ENCODE measurements at places on chromosomes 6 and 20.
A peak's percentile ranks its signal among the peaks of the same experiment; 100 is the strongest.

GRCh38 chr6:166032366-166033200, 135.1 kb downstream of the TBXT start:
- no peak for DNase-seq

DNA sequence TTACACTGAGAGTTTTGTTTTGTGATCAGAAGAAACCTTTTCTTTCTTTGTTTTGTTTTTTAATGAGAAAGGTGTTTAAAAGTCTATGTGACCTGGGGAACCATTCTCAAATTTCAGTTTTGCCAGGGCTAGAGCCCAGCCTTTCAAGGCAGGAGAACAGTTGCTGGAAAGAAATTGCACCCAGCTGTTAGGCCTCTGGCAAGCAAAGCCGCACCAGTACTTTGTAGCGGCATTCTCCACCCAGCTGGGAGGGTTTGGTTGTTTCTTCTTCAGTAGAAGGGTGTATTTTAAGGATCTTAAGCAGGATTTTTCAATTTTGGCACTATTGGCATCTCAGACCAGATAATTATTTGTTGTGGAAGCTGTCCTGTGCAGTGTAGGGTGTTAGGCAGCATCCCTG, 16.6 kb upstream of the MAPK13 start:
- no peak for DNase-seq

DNA sequence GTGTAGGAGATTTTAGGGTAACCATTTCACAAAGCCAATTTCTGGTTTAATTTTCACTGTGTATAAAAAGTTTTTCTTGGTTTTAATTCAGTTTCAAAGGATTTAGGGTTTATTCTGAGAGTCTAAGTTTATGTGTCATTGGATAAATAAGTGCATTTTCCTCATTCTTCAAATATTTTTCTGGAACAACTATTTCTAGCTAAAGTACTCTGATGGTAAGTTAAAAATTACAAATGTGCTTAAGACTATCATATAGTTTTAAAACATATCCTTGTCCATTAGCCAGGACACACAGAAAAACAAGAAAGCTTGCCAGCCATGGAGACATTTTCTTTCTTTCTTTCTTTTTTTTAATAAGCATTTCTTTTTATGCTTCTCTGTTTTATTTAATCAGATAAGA, 333.0 kb downstream of the RFPL4B start:
- DNase-seq = no peak

- no peak for DNase-seq
These were observed 139.7 kb upstream of the RPS6KA2 start for GRCh38 chr6:166766769-166767168.

- DNase-seq = no peak
These were observed 135.6 kb downstream of the UNC5CL start for GRCh38 chr6:40903456-40903855.

DNA sequence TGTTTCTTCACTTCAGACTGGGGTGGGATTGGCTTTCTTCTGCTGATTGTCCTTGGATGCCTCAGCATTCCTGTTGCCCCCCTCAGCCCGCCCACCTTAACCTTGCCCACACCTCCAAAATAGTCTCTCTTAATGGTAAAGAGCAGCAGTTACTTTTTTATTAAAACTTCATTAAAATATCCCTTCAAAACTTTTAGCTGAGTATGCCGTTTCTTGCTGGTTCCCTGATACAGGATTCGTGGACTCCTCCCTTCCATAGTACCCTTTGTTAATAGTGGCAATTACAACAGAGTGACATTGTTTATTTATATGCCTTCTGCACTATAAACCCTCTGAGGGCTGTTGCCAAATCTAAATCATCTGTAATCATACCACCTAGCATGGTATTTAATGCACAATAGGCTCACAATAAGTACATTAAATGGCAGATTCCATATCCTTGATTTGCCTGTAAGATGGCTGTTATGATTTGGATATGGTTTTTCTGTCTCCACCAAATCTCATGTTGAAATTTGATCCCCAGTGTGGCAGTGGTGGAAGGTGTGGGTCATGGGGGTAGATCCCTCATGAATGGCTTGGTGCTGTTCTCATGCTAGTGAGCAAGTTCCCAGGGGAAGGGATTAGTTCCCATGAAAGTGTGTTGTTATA, 3.5 kb upstream of the MOCS1 start:
- no peak for DNase-seq

DNA sequence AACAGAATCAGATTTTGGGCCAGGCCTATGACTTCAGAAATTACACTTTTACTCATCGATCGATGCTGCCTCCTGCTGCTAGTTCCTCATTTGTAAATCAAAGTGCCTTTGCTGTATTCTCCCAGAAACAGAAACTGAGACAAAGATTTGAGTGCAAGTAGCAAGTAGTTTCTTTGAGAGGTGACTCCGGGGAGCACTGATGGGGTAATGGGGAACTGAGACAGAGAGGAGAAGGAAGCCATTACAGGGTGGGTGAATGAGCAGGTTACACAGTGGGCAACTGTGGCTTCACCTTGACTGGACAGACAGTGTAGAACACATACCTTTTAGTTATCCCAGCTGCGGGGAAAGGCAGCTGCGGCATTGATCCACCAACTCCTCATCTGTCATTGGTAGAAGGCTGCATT, 9.7 kb upstream of the CD40 start:
- no peak for DNase-seq

DNA sequence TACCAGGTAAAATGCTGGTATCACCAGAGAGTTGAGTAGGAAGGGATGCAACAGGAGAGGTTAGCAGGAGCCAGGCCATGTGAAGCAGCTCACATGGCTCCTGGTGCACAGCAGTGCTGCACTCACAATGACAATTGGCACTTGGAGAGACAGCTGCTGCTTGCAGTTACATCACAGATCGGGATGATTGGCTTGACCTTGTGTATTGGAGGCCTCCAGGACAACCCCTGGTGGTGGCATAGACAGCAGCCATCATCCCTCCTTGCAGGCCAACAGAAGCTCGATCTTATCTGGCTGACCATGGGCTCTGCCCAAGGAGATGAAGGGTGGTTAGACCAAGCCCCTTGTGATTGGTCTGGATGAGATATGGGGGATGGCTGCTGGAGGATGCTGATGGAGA, 73.0 kb downstream of the EYA2 start:
- no peak for DNase-seq

DNA sequence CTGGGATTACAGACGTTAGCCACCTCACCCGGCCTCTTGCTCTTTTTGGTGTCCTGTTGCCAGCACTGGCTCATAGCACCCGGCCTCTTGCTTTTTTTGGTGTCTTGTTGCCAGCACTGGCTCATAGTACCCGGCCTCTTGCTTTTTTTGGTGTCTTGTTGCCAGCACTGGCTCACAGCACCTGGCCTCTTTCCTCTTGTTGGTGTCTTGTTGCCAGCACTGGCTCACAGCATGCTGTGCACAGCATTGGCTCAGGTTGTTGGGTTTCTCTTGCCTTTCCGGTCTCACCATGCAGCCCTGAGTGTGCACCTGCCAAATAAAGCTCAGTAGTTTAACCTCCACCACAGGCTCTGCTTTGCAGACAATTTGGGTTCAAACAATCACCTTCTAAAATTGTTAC, 208.2 kb downstream of the THBS2 start:
- no peak for DNase-seq

DNA sequence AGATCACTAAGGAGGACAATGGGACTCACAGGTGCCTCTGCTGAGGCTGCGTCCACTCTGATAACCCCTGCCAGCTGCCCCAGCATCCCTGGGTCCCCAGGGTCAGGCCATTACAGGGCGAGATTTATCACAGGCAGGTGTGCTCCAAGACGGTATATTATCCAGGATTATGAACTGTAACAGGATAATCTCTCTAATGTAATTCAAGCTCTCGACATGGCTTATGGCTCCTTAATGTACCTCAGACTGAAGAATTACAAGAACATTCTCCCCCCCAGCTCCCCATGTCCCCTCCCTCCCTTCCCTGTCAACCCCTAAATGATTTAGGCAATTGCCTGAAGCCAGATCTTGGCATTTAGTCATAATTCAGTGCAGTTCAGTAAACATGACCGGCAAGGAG, 86.8 kb downstream of the NCR2 start:
- no peak for DNase-seq

- no peak for DNase-seq
These were observed 23.3 kb upstream of the ARFGEF2 start for GRCh38 chr20:48898210-48898609.

DNA sequence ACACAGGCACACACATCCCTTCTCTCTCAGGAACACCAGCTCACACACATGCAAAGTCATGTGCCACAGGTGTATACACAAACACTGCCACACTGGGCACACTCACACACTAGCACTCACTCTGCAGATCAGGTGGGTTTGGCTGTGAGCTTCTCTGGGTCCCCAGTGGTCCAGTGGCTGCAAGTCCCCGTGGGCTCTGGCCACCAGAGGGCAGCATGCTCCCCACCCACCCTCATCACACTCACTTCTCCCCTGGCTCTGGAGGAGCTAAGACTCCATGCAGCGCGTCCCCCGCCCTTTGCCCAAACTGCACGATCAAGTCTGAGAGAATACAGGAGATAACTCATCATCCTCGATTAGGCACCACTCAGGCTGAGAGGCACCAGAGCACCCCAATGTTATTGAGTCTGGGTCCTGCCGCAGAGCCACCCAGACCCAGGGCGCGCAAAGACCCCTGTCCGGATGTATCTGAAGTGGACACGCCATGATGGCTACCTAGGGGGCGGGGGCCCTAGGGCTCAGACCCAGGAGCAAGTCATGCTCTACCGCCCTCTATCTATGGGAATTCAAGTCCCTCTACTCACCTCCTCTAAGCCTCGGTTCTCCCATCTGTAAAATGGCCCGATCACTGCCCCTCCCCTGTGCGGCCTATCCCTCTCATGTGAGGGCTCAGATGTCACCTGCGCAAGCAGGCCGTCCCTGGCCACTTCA, 90.5 kb downstream of the GRM4 start:
- DNase-seq = peak; percentile 47

DNA sequence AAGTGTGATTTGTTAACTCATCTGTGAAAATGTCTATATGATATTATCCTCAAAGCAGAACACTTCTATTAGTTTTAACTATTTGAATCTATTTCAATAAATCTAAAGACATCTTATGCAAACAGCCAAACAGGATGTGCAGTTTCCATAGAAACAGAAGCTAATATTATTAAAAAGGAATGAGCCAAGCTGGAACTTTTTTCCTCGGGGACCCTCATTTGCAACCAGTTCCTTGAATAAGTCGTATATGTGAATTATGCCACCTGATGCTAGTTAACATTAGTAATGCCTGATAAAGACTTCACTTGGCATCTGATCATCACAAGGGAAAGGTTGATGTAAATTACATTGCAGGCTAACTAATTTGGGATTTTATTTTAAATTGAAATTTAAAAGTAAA, 216.9 kb upstream of the SMLR1 start:
- DNase-seq = no peak

GRCh38 chr6:109762769-109763441, 71.8 kb downstream of the FIG4 start:
- no peak for DNase-seq

- DNase-seq = no peak
These were observed 844 bp upstream of the ABRACL start for GRCh38 chr6:139027620-139028182.

DNA sequence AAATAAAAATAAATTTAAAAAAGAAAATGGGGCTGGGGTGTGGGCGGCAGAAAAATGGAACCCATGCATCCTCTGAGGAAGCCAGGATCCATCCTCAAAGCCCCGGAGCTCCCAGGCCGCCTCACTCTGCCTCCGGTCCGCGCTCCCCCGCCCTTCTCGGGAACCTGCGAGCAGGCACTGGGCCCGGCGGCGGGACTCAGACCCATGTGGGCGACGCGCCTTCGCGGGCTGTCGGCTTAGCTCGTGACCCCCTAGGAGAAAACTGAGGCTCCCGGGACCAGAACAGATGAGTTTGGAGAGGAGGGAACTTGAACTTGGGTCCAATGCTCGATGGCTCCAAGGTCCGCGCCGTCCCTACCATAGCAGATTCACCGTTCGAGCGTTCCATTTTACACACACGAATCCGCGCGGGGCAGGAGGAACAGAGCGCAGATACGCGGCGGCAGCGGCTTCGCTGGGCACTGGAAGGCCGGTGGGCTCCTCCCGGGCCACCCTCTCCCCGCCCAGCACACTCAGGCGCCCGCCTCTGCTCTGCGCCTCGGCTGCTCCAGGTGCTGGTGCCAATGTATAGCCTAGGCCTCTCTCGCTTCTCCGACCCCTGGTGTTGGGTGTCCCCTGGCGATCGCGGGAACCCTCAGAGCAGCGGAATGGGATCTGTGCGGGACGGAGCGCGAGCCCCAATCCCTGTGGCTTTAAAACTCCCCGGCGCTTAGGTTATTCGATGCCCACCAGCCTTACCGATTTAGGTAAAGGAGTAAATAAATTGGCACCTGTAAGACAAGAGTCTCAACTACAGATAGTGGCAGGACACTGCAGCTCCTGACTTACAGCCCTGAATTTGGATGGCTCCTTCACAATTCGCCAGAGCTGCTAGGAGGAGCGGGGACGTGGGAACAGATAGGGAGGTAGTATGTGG, 39.2 kb downstream of the DPPA5 start:
- no peak for DNase-seq

- DNase-seq = no peak
These were observed 148.2 kb downstream of the ERMARD start for GRCh38 chr6:169899481-169900145.

- no peak for DNase-seq
These were observed 56.9 kb downstream of the CD109 start for GRCh38 chr6:73752943-73753342.

DNA sequence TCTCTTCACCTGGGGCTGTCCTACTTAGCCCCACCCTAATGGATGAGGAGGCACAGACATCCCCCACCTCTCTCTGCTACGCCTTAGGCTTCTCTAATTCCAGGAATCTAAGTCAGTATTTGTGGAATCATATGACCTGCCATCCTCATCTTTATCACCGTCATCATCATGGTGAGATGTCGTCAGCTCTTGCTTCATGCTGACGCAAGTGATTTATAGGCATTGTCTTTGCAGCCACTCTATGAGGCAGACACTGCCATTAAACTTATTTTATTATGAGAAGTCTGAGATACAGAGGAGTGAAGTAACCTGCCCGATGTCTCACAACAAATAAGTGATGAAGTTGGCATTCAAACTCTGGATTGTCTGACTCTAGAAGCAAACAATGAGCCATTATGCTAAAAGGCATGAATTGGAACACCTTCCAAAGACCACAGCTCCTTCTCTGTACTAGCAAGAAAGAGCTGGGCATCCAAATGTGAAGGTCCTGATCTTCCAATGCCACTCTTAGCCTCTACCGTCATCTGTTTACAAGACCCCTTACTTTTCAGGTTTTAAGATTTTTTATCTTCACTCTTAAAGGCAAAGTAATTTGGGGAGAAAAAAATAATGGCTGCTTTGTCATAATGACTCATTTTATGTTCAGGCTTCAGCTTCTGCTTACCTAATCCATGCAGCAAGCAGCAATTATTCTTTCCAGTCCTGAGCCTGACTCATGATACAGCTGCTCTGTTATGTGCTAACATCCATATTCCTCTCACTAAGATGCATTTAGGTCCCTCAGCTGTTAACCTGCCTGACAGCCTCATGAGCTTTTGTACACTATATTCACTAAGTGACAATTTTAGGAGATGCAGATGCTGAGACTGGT, 113.7 kb upstream of the BCLAF1 start:
- no peak for DNase-seq

- DNase-seq = peak; percentile 27
These were observed 38.2 kb downstream of the C6orf132 start for GRCh38 chr6:42104095-42104803.

GRCh38 chr20:55540486-55540885, 464.8 kb downstream of the CBLN4 start:
- DNase-seq = no peak

Measured in activated CD4-positive, CD25-positive, alpha-beta regulatory T cell (primary cell).